ENCODE measurements at places on chromosomes 12 and 14. TPM values are rescaled to one million over a fixed set of nuclear protein-coding genes. Genes with fewer than 3 reads are reported as not detected.

The ARMH4 gene
- total RNA-seq, result 2.6 TPM

The SPRYD3 gene
- 24.1 TPM for total RNA-seq

The IFNG-AS1 gene
- total RNA-seq, result not detected

The RERG gene
- total RNA-seq, result not detected

The HVCN1 gene
- 3.3 TPM for total RNA-seq

The ERBB3 gene
- total RNA-seq, result 40.6 TPM

The NPFF gene
- not detected for total RNA-seq

The CFAP73 gene
- total RNA-seq, result not detected

The FBLN5 gene
- 0.58 TPM for total RNA-seq

The FAM177A1 gene
- total RNA-seq, result 36.2 TPM

The C12orf50 gene
- total RNA-seq, result not detected

The TMEM106C gene
- total RNA-seq, result 114 TPM

The NELL2 gene
- total RNA-seq, result 0.80 TPM

The IQSEC3 gene
- total RNA-seq, result not detected

The ATP5F1B gene
- 1,046 TPM for total RNA-seq

The SPIC gene
- total RNA-seq, result not detected

The ATP6V1D gene
- 85.9 TPM for total RNA-seq

The PRH2 gene
- not detected for total RNA-seq

The ANKRD33 gene
- total RNA-seq, result not detected

The AICDA gene
- total RNA-seq, result not detected

The TMEM233 gene
- not detected for total RNA-seq

The TOMM20L gene
- not detected for total RNA-seq

The RNASE7 gene
- total RNA-seq, result not detected

The SMIM41 gene
- total RNA-seq, result not detected

The TCL1B gene
- not detected for total RNA-seq

The KRT78 gene
- 0.15 TPM for total RNA-seq

The CLEC4A gene
- not detected for total RNA-seq

The TMEM63C gene
- total RNA-seq, result 4.0 TPM

The KLHL33 gene
- 0.17 TPM for total RNA-seq

The AVPR1A gene
- total RNA-seq, result not detected

The DHRS2 gene
- 40.9 TPM for total RNA-seq

The PLXNC1 gene
- total RNA-seq, result not detected

The SCNN1A gene
- total RNA-seq, result 2.9 TPM

The FGFR1OP2 gene
- total RNA-seq, result 74.3 TPM

The ACSS3 gene
- total RNA-seq, result not detected

The FOXM1 gene
- total RNA-seq, result 88.6 TPM

The CLEC2D gene
- total RNA-seq, result 3.3 TPM

The HOXC11 gene
- total RNA-seq, result 0.84 TPM

The RBM23 gene
- 94.9 TPM for total RNA-seq

The ATXN7L3B gene
- 23.7 TPM for total RNA-seq

The ACVRL1 gene
- total RNA-seq, result 0.40 TPM

The AQP2 gene
- not detected for total RNA-seq

The FZD10 gene
- total RNA-seq, result not detected

The PZP gene
- not detected for total RNA-seq

The SLC17A8 gene
- total RNA-seq, result not detected

The NTS gene
- not detected for total RNA-seq

The RBP5 gene
- not detected for total RNA-seq

The TAS2R7 gene
- total RNA-seq, result not detected

The AQP6 gene
- not detected for total RNA-seq

The FAM181A gene
- not detected for total RNA-seq

The OR6C6 gene
- total RNA-seq, result not detected

The RIMBP2 gene
- not detected for total RNA-seq

The WNT1 gene
- total RNA-seq, result not detected

The PLCZ1 gene
- total RNA-seq, result not detected

The NID2 gene
- total RNA-seq, result 2.5 TPM

The ABCD2 gene
- total RNA-seq, result not detected

Measured in PC-3 (cell line).